ENCODE measurements at places on chromosomes 16 and 17. TPM values are rescaled to one million over a fixed set of nuclear protein-coding genes. Genes with fewer than 3 reads are reported as not detected.

Gene DHRS7B
- total RNA-seq, result 4.0 TPM

Gene INCA1
- total RNA-seq, result not detected

Gene KRT28
- not detected for total RNA-seq

Gene KRT12
- not detected for total RNA-seq

- DNase-seq, result no peak
Observed at GRCh38 chr17:82245134-82246039, 16.5 kb downstream of the SLC16A3 start.

Gene CIITA
- 96.5 TPM for total RNA-seq

Gene CLEC3A
- 0.47 TPM for total RNA-seq

DNA sequence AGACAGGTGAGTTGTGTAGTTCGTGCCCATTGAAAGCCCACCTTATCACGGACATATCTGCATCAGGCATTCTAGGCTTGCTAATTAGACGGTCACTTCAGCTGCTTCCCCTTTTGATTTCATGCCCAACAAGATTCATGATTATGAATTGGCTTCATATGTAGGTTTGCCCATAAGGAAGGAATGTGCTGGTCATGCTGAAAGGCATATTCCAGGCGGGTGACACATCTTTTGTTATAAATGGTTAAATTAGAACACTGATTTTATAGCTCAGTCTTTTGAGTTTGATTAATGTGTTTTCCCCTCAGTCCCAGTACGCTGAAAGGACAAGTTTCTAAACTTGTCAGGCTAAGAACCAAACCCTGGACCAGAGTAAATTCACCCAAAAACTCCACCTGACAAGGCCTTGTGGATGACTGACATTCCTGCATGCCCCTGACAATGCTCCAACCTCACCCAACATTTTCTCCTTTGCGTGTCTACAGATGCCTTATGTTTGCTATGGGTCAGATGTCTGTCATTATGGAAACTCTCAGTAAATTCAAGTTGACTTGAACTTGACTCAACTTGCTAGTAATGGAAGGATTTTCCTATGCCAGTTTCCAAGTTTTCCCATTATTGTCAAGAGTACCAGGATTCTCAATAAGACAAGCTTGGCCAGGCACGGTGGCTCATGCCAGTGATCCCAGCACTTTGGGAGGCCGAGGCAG is 421.9 kb downstream of the PMP22 start:
- no peak for DNase-seq

Gene CALB2
- not detected for total RNA-seq

Gene SLFN5
- total RNA-seq, result 0.07 TPM

Gene LAT
- total RNA-seq, result 8.6 TPM

DNA sequence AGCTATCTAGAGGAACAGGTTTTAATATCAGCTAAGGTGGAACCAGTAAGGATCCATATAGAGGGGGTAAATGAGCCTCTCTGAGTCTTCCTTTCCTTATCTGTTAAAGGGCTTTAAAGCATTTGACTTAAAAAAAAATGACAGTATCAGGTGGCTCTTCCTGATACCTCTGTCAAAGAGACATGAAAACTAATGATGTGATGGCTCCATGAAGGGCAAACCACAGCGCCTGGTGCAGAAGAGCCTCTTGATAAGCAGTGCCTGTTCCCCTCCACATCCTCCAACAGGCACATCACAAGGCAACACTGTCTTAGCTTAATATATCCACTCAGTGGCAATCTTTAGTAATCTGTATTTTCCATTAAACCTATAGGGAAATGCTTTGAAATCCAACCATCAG is 68.9 kb downstream of the USP31 start:
- no peak for DNase-seq

Gene KIF19
- total RNA-seq, result not detected

DNA sequence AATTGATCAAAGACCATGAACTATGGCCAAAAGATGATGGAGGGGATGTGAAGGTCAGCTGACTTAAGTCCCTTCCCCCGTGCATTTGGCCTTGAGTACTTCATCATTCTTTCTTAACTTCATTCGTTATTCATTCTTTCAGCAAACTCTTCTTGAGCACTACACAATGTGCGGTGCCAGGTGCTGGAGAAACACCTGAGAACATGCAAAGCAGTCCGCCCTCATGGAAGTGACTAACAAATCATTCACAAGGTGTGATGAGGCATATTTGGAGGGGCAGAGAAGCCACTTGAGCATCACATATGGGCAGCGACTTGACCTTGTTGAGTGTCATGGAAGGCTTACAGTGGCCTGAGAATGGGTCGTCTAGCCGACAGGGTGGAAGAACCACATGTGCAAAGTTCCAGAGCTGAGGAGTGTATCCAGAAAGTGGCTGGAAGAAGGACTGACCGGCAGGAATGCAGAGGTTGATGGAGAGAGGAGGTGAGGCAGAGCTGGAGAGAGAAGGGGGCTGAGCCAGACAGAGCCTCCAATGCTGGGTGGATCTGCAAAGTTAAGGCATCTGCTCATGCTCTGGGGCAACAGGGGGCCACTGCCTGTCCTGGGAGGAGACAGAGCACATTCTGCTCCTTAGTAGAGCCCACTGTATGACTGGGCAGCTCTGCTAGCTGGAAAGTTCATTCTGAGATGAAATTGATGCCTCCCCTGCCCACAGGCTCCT is 25.1 kb upstream of the EIF1 start:
- no peak for DNase-seq

DNA sequence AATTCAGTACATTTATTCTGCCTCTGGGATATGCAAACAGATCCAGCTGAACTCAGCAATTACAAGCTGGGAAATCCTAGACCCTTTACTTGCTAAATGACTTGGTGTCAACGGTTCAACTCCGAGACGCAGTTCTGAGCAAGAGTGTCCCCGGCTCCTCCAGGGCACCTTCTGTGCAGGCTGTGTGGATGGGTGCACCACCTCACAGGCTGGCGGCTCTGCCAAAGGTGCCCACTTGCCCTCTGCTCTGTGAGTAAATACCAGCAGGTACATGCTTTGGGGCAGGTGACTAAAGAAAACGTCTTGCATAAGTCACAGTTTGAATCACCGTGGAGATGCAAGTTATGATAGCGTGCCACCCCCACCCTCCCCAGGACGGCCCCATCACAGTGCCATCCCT is 23.3 kb downstream of the MAP1LC3B start:
- DNase-seq, result no peak

DNA sequence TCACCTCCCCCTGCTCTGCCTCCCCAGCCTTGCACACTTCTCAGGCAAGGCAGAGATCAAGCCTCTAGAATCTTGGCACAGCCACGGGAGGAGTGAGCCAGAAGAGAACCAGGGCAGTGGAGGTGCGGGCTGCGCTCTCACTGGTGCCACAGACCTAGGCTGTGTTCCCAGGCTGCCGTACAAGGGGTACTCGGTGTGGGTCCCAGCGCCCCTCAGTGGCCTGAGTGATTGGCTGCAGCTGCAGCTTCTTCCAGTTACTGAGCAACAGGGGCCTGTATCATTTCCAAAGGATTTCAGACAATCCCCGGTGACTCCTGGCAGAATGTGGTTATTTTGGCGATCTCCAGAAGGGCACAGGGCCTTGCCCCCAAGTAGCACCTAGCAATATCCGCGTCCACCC is 1852.1 kb downstream of the TP53TG3F start:
- DNase-seq, result no peak

DNA sequence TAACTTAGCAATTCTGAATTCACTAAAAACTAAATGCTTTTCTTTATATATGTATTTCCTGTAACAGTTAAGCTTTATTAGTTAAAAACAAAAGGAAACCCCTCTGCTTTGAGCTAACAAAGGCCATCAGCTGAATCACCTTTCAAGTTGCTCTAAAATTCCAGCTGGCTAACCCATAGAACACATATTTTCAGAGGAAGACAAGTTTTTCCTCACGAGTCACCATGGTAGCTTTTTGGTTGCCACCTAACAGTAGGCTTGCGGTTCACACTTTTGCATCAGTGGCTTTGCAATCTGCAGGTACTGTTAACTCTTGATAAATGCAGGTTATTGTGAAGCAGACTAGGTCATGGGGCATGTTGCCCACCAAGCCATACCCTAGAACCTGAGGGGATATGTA is 57.6 kb upstream of the IRX5 start:
- DNase-seq, result no peak

Gene ALOX15
- 1.5 TPM for total RNA-seq

DNA sequence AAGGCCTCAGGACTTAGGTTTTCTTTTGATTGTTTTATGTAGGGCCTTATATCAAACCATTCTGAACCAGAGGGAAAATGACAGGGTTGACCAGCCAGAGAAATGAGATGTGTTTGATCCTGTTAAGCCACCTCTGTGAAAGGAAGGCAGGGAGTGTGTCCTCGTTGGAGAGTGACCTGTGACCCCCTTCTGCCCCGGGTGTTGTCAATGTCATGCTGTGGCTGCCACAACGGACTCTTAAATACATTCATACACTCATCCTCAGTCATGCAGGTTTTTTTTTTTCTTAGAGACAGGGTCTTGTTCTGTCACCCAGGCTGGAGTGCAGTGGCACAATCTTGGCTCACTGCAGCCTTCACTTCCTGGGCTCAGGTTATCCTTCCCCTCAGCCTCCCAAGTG is 6.1 kb downstream of the MYCBPAP start:
- no peak for DNase-seq

DNA sequence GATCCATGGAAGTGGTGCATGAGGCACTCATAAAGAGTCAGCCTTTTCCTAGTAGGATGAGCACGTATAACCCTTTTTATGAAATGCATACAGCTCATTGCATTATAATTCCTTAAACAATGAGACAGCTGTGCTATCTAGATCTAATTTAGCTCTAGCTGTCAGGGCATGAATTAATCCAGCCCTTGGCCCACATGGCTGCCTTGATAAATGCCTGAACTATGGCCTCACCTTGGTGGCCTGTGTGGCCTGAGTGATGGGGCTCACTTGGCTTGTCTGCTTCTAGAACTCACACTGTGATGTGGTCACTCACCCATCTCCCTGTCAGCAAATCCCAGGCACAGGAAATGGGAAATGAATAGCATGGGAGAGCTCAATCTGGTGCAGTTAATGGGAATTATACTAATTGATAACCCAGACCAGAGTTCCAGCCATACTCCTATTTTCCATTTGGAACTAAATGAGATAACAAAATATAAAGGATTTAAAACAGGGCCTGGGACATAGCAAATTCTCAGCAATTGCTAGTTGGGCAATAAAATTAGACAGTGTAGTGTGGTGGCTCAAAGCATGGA is 153.6 kb downstream of the HS3ST2 start:
- DNase-seq, result no peak

DNA sequence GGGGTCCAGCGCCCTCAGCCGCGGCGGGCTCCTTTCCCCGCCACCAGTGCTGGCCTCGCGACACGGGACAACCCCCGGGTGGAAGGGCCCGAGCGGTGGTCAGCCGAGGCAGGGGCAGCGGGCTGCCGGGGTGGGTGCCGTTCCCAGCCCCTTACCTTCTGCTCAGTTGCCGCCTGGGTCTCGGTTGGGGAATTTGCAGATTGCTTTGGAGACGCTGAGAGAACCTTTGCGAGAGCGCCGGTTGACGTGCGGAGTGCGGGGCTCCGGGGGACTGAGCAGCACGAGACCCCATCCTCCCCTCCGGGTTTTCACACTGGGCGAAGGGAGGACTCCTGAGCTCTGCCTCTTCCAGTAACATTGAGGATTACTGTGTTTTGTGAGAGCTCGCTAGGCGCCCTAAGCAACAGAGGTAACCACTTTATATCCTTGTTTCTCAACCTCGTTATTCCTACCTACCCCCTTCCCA is 381 bp downstream of the CTNS start:
- no peak for DNase-seq

- DNase-seq, result no peak
Observed at GRCh38 chr17:77803726-77804125, 154.8 kb upstream of the TNRC6C start.

- no peak for DNase-seq
Observed at GRCh38 chr16:64406770-64407181, 715.1 kb downstream of the CDH11 start.

Gene GPR139
- not detected for total RNA-seq

GRCh38 chr17:68499587-68499986 is 12.6 kb upstream of the PRKAR1A start:
- no peak for DNase-seq

Gene ZSCAN10
- total RNA-seq, result not detected

DNA sequence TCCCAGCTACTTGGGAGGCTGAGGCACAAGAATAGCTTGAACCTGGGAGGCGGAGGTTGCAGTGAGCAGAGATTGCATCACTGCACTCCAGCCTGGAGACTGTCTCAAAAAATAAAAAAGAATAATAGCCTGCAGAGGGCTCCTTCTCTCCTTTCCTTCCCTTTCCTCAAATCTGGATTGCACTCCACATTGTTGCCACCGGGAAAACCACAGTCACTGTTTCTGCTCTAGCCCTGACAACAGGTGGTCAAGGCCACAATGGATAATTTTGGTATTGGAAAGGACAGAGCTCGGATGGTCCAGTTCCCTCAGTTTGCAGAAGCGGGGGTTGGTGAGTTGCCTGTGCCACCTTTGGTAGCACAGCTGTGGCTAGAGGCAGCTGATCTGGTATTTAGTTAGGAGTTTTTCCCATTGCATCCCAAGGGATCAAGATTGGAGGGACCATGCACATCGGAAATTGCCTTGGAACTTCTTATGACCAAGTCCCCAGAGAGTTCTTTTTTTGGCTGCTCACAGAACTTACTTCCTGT is 44.7 kb upstream of the PRSS54 start:
- DNase-seq, result no peak

Gene ADCY7
- 27.5 TPM for total RNA-seq

- peak; percentile 75 for DNase-seq
Observed at GRCh38 chr17:65163990-65164495, 26.9 kb downstream of the RGS9 start.

GRCh38 chr16:86844695-86845094 is 266.3 kb downstream of the FOXL1 start:
- no peak for DNase-seq

Gene PPM1E
- total RNA-seq, result 0.56 TPM

Gene GPR142
- total RNA-seq, result not detected

DNA sequence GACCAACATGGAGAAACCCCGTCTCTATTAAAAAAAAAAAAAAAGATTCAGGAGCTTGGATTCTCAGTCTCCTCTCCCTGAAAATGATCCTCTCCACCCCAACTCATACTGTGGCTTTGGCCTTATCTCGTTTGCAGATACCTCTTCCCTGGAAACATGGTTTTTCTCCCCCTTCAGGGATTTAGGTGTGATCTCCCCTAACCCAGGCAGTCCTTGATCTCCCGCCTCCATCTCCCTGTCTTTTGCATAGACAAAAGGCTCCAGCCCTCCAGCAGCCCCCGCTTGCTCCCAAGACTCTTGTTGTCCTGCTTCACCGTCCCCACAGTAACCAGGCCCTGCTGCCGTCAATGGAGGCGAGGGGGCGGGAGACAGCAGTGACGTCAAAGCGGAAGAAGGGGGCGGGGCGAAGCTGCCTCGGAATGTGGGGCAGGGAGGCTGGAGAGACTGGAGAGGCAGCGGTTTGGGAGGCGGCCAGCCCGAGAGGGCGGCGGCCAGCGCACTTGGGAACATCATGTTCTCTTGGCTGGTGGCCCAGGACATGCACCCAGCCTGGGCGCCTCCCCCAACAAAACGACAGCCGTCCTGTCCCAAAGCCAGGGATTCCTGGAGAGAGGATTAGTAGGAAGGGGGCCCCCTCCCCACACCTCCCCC is 1.9 kb upstream of the PER1 start:
- peak; percentile 89 for DNase-seq

GRCh38 chr17:13531721-13532120 is 70.0 kb downstream of the HS3ST3A1 start:
- DNase-seq, result no peak

GRCh38 chr16:17072104-17072503 is 398.7 kb downstream of the XYLT1 start:
- DNase-seq, result no peak
